ENCODE measurements at places on chromosomes 2 and 18.
A peak's percentile ranks its signal among the peaks of the same experiment; 100 is the strongest.

- no peak for DNase-seq
These were observed 83.9 kb downstream of the CBLN2 start for GRCh38 chr18:72460210-72460680.

- DNase-seq: no peak
These were observed 8.7 kb downstream of the ADRA2B start for GRCh38 chr2:96107708-96108065.

GRCh38 chr2:127226520-127227263 lies 6.6 kb upstream of the CYP27C1 start:
- no peak for DNase-seq

GRCh38 chr2:55707751-55708150 lies 14.1 kb upstream of the PNPT1 start:
- DNase-seq: no peak

- no peak for DNase-seq
These were observed 149.2 kb upstream of the POU3F3 start for GRCh38 chr2:104704496-104705245.

DNA sequence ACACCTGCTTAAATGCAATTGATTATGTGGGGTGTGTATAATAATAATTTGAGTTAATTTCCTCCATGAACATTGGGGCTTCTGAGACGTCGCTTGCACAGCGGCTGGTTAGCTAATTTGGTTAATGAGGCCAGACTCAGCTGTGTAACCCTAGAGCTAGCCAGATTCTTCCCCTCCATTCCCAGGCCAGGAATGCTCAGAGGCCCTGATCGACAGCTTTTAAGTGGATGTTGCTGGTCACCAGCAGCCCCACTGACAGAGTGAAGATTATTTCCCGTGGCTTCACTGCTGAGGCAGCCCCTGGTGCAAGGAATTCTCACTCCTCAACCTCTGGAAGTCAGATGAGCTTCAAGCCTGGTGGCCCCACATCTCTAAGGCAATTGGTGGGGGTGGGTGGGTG lies 12.4 kb upstream of the EPAS1 start:
- no peak for DNase-seq

GRCh38 chr18:58497845-58498244 lies 131.0 kb downstream of the ALPK2 start:
- DNase-seq: no peak

GRCh38 chr2:25279091-25279651 lies 62.6 kb downstream of the DNMT3A start:
- DNase-seq: peak; percentile 82

- DNase-seq: no peak
These were observed 915.4 kb downstream of the TSN start for GRCh38 chr2:122670897-122671296.

DNA sequence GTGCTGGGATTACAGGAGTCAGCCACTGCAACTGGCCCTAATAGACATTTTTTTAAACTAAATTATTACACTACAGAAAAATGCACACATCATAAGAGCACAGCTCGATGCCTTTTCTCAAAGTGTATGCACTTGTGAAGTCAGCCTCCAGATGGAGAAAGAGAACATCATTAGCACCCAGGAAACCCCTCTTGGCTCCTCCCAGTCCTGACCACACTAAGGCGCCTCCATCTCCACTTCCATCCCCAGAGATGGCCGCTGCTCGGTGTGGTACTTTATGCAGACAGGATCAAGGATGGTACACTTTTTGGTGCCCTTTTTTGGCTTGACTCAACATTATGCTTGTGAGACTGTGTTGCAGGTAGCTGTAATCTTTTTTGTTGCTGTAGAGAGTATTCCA lies 34.8 kb downstream of the RRM2 start:
- DNase-seq: peak; percentile 19

DNA sequence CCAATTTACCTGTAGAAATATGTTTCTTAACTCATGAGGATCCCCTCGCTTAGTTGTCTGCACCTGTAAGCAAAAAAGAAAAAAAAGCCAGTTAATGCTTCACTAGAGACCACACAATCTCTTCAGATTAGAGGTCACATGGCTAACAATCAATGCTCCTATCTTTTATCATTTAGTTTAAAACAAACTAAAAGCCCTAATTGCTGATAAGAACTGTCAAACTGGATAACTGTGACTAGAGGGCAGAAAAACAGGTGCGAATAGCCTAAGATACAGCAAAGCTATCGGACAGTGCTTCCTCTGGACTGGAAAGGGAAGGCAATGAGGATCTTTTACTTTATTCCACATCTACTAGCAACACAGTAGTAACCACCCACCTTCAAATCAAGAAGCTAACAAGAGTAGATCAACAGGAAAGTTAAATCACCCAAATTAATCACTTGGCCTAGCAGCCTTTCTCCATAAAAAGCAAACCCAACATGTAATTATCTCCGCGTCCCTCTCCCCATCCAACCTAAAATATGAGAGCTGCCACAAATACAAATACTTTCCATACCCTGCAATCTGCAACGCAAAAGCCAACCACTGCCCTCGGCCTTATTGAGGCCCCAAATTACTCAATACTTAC lies 734 bp downstream of the SLC25A12 start:
- DNase-seq: no peak

- DNase-seq: no peak
These were observed 71.6 kb downstream of the SDC1 start for GRCh38 chr2:20153131-20153851.

DNA sequence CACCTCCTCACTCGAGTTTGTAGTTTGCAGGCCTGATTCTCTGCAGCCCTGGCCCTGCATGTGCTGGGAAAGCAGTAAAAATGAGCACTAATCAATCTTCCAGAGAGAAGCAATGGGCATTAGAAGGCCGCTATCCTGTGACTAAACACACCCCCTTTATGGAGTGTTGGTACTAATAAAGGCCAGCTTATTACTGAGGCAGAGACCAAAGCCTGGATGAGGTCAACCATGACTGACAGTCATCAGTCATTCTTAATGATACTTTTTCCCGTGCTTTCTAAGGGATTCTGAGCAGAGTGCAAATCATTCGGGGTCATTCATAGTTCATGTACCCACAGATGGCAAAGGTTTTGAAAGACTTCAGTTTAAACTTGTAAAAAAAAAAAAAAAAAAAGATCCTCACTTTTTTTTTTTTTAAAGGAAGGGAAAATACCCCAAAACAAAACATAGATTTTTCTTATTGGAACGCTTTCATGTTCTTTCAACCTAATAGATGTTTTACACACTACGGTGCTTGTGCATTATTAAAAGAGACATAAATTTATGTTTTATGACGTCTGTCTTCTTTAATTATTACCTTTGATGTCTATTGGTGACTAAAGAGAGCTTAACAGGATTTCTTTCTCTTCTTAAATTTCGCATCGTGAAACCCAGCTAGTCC lies 13.2 kb downstream of the TSHZ1 start:
- DNase-seq: no peak

DNA sequence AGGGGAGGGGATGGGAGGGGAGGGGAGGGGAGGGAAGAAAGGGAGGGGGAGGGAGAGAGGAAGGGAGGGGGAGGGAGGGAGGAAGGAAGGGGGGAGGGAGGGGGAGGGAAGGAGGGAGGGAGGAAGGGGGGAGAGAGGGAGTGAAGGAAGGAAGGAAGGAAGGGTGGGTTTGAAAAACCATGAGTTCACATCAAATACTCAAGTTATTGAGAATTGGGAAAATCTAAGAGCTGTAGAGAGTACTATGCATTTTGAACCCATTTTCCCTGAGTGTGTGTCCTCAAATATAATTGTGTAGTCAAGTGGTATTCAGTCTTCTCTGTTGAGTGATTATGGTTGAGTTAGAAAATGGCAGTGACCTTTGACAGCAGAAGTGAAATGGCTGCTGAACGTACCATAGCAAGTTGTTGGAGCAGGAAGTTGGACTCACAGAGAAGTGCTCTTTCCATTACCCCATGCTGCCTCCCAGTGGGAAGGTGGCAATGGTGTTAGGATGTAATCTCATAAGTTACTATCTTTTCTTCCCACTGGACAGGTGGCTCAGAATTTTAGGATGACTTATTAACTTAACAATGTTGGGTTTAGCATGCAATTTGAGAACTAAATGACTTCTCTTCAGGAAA lies 214.6 kb downstream of the SETBP1 start:
- peak; percentile 37 for DNase-seq

DNA sequence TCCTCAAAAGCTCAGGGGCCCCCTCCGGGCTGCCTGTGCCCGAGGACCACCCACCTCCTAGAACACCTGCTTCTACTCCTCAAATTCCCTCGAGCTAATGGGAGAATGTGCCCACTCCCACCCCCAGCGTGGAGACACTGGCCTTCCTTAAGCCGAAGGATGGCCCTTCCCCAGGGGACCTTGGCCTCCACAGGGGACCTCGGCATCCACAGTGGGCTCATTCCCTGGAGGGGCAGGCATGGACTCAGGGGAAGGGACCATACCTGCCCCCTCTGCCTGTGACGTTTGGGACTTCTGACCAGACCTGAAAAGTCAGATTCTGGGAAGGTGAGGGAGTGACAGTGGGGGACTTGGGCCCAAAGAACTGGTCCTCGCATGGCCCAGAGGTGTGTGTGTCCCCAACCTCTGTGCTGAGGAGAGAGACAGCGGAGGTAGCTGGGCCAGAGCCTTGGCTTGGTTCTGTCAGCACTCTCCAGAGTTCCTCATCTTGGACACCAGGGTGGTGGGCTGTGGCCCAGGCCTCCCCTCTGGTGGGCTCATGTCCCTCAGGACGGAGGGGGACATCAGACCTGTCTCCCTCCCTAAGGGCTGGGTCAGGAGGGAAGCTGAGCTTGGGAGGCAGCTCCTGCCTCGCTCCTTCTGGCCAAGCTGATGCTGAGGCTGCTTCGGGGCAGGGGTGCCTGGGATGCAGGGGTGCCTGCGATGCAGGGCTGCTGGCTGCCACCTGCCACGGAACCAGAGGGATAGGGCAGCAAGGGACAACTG lies 240.4 kb downstream of the HAUS1 start:
- no peak for DNase-seq

GRCh38 chr2:241108271-241109209 lies 6.5 kb upstream of the MTERF4 start:
- DNase-seq: no peak

- DNase-seq: no peak
These were observed 9.4 kb downstream of the CRACDL start for GRCh38 chr2:98926601-98927000.

GRCh38 chr2:177143444-177143843 lies 69.2 kb upstream of the HNRNPA3 start:
- DNase-seq: peak; percentile 66

- no peak for DNase-seq
These were observed 338.7 kb upstream of the NCKAP5 start for GRCh38 chr2:133906926-133907325.

DNA sequence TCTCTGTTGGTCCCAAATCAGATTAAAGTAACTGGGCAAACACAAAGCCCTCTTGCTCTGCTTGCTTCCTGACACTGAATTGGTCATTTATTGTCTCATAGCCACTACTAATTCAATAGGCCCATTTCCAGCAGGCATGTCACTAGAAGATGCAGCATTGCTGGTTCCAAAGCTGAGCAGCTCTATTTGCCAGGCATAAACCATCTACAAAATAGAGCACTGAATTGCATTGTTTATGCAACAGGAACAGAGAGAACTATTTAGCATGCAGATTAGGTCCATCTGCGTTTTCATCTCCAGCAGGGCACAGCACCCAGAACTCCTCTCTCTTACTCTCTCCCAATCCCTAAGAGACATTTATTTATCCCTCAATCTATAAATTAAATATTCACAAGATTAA lies 227.6 kb downstream of the SUCLG1 start:
- no peak for DNase-seq

DNA sequence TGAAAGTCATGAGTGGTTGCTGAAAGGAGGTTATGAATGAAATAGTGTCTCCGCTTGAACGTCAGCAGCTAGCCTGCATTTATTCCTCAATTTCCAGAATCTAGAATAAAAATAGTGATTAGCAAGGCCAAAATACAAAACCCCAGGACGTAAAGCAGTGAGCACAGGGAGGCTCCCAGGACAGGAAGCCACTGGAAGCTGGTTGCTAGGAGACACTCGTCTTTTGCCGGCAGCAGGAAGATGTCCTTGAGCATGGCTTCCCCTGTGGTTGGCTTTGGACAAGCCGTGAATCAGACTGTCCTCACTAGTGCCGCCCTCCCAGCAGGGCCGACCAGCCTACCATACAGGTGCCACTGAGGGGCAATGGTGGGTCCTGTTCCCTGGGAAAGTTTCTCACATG lies 374.4 kb downstream of the MTX2 start:
- peak; percentile 54 for DNase-seq

- DNase-seq: no peak
These were observed 52.8 kb upstream of the TWSG1 start for GRCh38 chr18:9281780-9282179.

GRCh38 chr2:183604065-183604464 lies 479.8 kb downstream of the NUP35 start:
- DNase-seq: no peak

DNA sequence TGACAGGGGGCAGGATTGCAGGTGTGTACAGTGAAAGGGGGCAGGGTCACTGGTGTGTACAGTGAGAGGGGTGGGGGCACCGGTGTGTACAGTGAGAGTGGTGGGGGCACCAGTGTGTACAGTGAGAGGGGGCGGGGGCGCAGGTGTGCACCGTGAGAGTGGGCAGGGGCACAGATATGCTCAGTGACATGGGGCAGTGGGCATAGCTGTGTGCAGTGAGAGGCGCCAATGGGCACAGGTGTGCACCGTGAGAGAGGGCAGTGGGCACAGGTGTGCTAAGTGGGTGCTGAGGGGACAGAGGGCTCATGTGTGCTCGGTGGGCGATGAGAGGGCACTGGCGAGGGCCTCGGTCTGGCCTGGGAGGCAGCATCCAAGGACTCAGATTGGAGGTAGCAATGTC lies 63.0 kb downstream of the GREB1 start:
- DNase-seq: no peak

DNA sequence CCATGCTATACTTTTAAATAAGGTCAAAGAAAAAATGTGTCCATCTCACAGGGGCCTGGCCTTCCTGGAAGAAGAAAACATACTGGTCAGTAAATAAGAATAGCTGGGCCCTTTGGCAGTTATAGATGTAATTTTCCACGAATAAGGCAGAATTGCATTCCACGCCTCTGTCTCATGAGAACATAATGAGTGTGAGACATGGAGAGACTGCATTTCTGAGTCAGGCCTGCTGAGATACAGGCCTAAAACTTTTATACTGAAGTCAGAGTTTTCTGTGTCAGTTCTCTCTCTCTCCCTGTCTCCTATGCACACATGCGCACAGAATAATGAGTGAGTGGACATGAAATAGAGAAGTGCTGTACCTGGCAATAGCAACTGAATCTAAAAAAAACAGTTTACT lies 20.4 kb upstream of the IL1R1 start:
- no peak for DNase-seq

DNA sequence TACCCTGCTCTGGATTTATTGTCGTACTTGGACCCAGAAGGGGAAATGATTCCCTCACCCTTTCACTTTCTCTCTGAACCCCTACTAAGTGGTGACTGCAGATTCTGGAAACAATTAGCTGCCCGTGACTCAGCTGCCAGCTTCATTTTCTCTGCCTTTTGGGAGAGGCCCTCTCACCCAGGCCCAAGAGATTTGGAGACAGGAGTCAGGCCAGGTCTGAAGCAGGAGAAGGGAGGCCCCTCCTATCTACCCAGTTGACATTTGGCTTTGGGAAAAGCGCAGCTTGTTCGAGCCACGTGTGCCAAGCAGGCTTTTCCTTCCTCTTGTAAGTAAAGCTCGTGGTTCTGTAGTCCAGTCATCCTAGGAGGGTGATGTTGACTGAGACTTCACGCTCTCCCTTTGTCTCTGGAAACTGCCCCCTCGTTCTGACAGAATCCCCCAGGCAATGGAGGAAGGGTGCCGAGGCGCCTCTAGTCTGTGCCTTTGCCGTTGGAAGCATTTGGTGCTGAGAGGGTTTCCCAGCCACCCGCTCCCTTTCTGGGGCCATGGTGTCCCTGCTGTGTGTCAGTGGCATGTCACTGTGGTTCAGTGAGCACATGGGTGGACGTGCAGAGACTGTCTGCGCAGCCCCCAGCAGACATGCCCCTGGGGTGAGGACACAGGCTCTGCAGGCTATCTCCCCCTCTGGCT lies 8.6 kb downstream of the OXER1 start:
- no peak for DNase-seq

All from Kasumi-1 (cell line).